ENCODE measurements at places on chromosomes 12 and 14.

- no peak for DNase-seq
These were observed 292.1 kb downstream of the GLT1D1 start for GRCh38 chr12:129145381-129145780.

GRCh38 chr12:97184127-97184773 lies 277.2 kb downstream of the NEDD1 start:
- no peak for DNase-seq

GRCh38 chr14:71322655-71323250 lies 415.5 kb downstream of the PCNX1 start:
- DNase-seq = no peak

- no peak for DNase-seq
These were observed 81.1 kb upstream of the RPH3A start for GRCh38 chr12:112710414-112710813.

DNA sequence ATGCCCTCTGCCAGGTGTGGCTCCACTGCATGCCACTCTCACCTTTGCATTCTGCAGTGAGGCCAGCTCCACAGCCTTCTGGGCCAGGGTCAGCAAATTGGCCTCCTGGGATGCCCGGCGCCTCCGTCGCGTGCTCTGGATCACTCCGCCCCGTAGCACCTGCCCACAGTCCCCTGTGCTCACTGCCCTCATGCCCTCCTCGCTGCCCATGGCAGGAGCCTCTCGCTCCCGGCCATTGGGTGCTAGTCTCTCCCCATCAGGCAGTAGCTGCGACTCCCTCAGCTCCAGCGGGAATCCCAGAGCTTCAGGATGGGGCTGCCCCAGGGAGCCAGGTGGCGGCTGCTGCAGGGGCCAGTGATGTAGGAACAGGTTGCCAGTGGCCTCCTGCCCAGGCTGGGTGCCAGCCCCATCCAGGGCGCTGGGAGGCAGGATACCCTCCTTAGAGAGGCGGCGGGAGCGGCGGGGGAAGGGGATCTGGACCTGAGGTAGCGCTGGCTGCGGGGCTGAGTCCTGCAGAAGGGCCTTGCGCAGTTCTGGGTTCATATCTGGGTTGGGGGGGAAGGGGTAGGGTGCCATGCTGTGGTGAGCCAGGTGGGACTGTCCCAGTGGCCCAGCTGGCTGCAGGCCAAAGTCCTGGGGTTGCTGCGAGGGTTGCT lies 24.5 kb upstream of the PNMA1 start:
- DNase-seq = no peak

GRCh38 chr12:72679147-72679757 lies 407.1 kb downstream of the TRHDE start:
- no peak for DNase-seq

GRCh38 chr12:87378526-87378925 lies 650.7 kb downstream of the C12orf50 start:
- no peak for DNase-seq

- peak; percentile 20 for DNase-seq
These were observed 96.3 kb upstream of the EEA1 start for GRCh38 chr12:93025145-93026103.

DNA sequence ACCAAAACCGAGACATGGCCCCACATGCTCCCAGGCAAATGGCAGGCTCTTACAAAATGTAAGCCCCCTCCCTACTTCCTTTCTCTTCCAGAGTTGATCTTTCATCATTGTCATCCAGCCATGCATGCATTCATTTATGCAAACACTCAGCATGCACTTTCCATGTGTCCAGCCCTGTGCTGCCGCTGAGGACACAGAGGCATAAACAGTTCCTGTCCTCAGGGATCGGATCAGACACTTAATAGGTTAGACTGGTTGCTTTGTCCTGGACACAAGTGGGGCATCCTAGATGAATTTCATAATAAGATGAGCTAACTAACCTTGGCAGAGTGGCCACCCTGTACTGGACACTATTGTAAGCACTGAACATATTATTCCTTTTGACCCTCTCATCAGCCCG lies 23.1 kb downstream of the PRIMA1 start:
- DNase-seq = no peak

- DNase-seq = no peak
These were observed 42.8 kb downstream of the NOS1 start for GRCh38 chr12:117318591-117318990.

DNA sequence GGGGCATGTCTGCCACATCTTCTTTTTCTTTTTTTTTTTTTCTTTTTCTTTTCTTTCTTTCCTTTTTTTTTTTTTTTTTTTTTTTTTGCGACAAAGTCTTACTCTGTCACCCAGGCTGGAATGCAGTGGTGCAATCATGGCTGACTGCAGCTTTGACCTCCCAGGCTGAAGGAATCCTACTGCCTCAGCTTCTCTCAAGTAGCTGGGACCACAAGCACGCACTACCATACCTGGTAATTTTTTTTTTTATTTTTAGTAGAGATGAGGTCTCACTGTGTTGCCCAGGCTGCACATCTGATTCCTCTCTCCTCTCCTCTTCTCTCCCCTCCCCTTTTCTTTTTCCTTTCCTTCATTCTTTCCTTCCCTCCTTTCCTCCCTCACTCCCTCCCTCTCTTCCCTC lies 18.5 kb downstream of the SLC15A5 start:
- no peak for DNase-seq

- DNase-seq = no peak
These were observed 12.1 kb downstream of the SLC7A8 start for GRCh38 chr14:23171222-23171975.

DNA sequence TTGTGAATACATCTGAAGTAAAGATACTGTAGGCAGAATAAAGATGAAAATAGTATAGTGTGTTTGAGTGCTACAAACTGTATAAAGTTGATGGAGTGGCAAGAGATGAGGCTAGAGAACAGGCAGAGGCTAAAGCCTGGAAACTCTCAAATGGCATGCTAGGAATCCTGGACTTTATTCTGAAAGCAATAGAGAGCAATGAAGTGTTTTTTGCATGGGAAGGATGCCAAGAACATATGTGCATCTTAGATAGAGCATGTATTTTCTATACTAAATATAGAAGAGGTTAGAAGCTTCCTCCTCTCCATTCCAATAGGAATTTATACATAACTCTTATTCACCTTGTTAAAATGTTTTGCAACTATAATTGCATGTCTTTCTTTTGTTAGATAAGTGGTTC lies 86.3 kb upstream of the TMTC2 start:
- no peak for DNase-seq

DNA sequence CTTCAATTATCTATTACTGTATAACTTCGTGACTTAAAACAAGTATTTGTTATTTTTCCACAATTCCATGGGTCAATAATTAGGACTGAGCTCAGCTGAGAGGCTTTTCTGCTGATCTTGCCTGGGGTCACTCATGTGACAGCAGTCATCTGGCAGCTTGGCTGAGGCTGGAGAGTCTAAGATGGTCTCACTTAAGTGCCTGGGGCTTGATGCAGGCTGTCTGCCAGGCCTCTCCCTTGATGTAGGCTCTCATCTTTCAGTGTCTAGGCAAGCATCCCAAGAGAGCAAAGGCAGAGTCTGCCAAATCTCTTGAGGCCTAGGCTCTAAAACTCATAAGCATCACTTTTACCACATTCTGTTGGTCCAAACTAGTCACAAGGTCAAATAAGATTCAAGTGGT lies 93.2 kb downstream of the NKX2-1 start:
- DNase-seq = no peak

- DNase-seq = no peak
These were observed 91.0 kb downstream of the LRRC74A start for GRCh38 chr14:76917158-76917596.

GRCh38 chr12:50032854-50033581 lies 7.7 kb upstream of the RACGAP1 start:
- DNase-seq = no peak

- peak; percentile 88 for DNase-seq
These were observed 212.1 kb downstream of the GXYLT1 start for GRCh38 chr12:41932470-41932991.

DNA sequence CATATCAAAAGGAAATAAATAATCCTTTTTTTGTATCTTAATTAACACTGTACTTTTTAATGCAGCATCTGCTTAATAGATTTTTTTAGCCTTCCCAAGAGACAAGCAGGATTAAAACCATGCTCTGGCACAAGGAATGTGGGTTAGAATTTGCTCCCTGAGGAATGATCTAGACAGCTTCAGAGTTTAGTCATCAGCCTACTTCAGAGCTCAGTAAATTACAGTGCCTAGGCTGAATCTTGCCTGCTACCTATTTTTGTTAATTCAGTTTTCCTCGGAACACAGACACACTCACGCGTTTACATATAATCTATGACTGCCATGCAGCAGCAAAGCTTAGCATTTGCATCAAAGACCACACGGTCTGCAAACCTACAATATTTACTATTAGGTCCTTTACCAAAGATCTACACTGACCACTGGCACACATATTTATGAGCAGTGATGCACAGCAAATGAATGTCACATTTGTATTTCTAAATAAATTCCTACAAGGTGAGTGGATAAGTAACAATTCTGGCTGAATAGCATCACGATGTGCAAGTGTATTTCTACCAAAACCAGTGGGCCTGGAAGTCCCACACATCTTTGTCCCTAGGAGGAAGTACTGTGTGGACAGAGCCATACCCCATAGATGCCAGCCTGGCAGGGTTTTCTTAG lies 309.8 kb upstream of the TMEM132C start:
- DNase-seq = no peak

DNA sequence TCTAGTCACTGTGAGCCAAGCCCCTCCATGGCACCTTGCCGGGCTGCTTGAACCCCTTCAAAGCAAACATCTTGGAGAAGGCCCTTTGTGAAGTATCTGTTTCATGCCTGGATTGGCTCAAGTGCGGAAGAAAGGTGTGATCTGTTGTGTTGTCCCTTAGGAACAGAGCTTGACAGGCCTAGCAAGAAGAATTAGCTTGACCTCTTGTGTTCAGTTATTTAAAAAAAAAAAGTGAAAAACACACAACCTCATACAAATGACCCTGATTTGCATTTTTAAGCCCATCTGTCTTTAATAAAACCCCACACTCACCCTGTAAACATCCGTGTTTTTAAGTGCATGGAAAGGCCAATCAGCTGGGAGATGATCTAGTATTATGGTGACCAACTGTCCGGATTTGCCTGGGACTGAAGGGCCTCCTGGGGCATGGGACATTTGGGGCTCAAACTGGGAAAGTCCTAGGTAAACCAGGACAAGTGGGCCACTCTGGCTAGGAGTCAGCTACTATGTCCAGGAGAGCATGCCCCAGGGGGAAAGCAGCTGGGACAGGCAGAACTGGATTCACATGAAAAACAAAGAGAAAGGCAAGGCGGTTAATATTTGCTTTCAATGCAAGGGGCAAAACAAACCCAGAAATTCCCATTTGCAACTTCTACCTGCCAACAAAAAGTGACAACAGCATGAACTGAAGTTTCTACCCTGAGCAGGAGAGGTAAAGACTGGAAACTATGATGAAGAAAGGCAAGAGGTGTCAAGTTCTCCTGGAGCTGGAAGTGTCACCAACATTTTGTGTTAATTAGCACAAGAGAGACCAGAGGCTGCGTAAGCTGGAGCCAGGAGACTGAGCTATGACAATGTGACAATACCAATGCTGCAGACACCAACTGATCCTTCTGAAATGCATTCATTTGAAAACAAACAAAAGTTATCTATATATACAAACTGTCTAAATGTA lies 78.6 kb downstream of the CLMN start:
- DNase-seq = no peak

DNA sequence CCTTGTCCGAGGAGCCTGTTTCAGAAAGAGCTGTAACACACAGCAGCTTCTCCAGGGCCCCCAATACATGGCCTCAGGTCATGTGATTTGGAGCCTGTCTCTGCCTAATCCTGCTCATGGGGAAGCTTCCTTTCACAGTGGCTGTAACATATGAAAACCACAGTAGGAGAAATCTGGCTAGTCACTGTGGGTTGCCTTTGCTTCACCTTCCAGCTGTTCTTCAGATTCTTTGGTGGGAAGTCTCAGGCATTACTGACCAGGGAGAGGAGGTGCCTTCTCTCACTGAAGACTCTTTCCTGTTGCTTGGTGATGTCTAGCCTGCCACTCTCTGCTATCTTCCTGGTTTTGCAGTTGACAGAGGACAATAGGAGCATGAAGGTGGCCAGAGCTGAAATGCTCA lies 350.6 kb downstream of the DPF3 start:
- no peak for DNase-seq

GRCh38 chr14:104794631-104794992 lies 936 bp downstream of the AKT1 start:
- DNase-seq = no peak

GRCh38 chr12:103517161-103517560 lies 21.4 kb upstream of the C12orf42 start:
- DNase-seq = no peak

GRCh38 chr14:65195042-65195719 lies 92.9 kb upstream of the MAX start:
- no peak for DNase-seq

DNA sequence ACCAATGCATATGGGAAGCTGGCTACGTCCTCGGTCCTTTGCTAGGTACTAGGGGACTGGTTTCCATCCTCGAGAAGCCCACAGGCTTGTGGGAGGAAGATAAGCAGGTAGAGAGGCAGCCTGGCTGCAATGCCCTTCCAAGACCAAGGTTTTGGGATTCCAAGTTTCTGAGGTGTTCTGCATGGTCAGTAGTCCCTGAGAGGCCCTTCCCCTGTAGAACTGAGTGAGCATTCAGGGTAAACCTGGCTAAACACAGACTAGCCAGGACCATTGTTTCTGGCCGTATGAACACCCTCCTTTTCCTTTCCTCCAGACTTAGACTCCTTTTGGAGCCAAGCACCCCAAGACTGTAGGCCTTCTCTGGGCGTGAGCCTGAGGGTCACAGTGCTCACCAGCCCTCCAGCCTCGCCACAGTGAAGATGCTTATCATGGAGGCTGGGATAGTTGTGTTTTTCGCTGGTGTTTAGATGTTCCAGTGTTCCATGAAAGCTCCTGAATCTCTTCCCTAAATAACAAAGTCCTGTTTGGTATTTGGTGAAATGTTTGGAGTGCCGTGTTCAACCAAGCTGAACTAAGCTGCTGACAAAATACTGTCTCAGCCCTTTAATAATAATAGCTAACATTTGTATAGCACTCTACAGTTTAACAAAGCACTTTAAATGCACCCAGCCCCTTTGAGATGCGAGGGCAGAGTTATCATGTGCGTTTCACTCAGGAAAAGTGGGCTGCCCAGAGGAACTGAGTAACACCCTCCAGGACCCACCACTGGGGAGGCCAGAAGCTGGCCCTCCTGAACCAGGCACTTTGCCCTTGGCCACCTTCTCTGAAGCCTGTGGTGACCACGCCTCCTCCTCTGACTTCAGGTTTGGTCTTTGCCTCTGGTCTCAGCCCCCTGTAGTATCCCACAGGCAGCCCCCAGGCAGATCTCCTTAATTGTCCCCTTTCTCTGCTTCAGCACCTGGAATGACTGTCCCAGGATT lies 284.5 kb downstream of the CACNA1C start:
- DNase-seq = no peak

DNA sequence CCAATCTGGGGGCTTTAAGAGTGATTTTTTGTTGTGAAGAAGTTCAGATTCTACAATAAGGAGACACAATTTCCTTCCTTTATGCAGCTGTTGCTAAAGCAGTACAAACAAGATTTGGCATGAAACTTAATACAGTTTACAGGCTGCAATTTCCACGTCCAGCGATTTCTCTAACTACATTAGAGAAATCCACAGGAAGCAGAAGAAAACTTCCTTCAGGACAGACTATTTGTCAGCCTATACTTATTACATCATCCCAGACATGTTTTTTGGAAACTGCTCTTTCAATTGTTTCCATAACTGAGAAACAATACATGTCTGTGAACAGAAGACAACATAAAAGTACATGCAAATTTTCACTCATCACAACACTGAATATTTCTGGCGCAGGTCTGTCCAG lies 204.3 kb downstream of the TTC7B start:
- DNase-seq = no peak

GRCh38 chr12:114848666-114849065 lies 164.7 kb upstream of the TBX3 start:
- no peak for DNase-seq

- DNase-seq = no peak
These were observed 2.2 kb upstream of the DLK1 start for GRCh38 chr14:100724536-100724935.
